ENCODE measurements at places on chromosomes 2 and 18.

GRCh38 chr2:198296665-198297308 lies 492.4 kb downstream of the PLCL1 start:
- DNase-seq: peak; percentile 30

- DNase-seq: no peak
These were observed 206.5 kb upstream of the SH3BP4 start for GRCh38 chr2:234745347-234745746.

GRCh38 chr2:223075301-223076270 lies 23.6 kb downstream of the KCNE4 start:
- DNase-seq: no peak

DNA sequence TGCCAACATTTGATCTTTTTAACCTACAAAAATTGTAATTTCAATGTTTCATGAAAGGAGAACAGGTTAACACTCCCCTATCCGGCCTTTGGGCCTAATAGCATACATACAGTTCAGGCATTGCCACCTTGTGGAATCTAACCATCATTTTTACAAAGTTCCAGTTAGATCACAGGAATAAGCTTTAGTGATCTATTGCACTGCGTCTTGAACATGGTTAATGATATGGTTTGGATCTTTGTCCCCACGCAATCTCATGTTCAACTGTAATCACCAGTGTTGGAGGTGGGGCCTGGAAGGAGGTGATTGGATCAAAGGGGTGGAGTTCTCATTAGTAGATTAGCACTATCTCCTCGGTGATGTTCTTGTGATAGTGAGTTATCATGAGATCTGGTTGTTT lies 58.2 kb upstream of the NEUROD1 start:
- DNase-seq: no peak

- DNase-seq: no peak
These were observed 145.1 kb downstream of the GPD2 start for GRCh38 chr2:156581280-156581679.

- DNase-seq: no peak
These were observed 44.2 kb upstream of the MFF start for GRCh38 chr2:227280895-227281294.

DNA sequence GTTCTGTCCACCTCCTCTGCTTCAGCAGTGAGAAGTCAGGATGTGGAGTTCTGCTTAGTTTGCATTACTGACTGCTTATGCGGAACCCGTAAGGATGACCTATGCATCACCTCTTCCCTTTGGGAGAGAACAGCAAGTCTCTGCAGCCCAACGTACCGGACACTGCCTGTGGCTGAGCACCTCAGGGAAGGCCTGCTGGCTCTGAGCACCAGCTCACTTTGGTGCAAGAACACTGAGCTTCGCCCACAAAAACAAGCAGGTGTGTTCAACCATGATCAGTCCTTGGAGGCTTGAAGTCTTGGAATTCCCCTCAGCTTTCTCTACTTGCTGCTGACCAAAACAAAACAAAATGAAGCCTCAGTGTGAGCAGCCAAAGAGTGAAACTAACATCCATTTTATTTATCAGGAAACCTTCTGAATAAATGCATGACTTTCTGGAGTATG lies 52.7 kb upstream of the NCK2 start:
- DNase-seq: no peak

DNA sequence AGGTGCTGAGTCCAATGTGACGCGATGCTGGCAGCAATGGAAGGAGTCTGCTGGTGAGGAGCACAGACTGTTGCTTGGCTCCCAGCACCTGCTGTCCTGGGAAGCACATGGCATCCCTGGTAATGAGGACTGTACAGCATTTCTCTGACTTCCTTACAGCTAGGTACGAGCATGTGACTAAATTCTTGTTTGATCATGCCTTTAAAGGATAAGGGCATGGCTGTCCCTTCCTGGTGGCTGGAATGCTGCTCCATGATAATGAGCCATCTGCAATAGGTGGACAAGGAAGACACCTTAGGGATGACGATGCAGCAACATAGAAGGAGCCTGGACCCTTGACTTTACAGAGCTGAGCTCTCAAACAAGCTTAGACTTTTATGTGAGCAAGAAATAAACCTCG lies 278.0 kb upstream of the SPRED2 start:
- DNase-seq: no peak

DNA sequence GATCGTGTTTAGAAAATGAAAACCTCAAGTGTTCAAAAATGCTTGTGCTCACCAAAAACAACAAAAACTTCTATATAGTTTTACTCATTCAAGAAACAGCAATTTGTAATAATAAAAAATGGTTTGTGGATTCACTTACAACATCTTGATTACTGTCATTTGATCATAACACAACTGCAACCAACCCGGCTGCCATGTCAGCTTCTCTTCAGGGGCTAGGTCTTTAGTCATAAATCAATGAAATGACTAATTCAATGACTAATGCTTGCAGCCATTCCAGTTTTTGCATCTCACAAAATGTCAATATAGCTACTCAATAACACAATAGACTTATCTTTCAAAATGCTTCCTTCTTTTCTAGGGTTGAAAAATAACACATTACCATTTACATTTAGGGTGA lies 128.0 kb downstream of the OLA1 start:
- DNase-seq: peak; percentile 44

DNA sequence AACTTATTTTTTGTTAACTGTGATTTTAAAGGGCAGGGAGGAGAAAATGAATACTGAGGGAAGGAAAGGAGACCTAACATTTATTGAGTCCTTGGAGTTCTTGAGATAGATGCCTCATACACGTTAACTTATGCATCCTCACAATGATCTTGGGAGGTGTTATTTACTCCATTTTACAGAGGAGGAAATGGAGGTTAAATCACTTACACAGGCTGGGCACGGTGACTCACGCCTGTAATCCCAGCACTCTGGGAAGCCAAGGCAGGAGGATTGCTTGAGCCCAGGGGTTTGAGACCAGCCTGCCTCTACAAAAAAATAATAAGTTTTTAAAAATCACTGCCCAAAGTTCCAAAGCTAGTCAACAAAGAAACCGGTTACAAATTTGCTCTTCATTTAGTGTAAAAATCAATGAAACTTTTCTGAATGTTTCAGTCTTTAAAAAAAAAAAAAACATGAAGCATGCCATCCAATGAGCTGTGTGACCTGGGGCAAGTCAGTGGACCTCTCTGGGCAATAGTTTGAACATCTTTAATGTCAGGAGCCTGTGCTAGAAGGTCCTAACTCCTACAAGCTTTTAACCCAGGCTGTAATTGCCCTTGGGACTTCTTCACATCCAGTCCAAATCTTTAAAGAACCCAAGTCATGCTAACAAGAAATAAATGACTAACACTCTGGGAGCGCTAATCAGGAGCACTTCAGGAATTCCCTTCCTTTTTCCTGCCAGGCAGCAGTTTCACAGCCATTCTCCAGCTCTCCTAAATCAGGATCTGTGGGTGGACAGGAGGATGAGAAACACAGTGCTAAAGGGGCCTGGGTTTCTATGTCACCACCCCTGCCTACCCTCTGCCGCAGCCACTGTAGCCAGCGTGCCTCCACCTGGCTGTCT lies 176.4 kb downstream of the TMEM247 start:
- DNase-seq: no peak

DNA sequence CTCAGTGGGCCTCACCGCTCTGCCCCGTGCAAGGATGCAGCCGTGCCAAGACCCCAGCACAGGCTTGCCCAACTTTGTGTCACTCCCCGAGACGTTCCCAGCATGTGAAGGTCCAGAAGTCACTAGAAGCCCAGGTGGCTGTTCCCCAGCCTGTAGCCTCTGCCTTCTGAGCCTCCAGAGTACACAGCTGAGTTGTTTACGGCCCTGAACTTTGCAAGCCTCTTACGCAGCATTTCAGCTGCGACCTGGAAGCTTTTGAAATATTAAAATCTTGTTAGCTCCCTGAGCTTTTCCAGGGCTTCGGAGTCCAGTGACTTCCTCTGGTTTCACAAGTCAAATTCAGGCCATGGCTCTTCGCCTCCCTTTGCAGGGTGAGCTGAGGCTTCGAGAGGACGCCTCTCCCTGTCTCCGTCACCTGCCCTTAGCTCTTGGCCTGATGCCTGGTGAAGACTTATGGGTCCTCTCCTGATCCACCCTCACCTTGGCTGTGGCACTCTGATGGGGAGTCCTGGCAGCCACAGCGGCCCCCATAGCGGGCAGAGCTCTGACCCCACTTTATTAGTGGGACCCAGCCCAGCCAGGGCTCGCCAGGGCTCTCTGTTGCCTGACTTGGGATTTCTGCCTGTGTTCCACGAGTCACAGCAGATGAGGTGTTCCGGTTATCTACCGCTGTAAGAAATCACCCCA lies 76.5 kb upstream of the HPCAL1 start:
- DNase-seq: no peak

GRCh38 chr2:150383587-150383986 lies 103.9 kb downstream of the RND3 start:
- DNase-seq: no peak

DNA sequence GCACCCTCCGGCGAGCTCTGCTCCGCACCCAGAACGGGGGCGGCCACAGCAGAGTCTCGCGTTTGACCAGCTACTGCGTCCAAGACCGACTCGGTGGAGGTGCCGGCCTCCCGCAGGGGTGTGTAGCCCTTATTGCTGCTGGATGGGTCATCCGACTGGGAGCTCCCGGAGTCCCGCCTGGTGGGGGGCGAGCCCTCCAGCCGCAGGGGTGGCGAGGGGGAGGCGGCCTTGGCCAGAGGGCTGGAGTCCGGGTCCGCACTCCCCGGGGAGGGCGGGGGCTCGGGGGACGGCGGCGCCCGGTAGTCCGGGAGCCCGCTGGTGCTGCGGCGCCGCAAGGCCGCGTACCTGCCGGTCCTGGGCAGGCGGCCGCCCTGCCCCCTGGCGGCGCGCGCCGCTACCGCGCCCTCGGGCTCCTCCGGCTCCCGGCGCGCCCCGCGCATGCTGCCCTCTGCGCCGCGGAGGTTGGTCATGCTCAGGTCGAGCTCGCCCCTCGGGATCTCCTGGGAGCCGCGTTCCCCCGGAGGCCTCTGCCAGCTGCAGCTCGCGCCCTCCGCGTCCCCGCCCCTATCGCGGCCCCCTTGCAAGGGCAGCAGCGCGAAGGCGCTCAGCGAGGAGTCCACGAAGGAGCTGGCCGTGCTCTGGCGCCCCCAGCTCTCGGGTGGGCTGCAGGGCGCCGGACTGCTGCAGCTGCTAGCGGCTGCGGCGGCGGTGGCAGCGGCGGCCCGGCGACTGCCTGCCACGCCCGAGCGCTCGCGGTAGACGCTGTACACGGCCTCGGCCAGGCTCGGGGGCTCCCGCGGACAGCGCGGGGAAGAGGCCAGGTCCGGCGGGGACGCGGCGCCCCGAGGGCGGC lies 4.8 kb downstream of the TMEM200C start:
- no peak for DNase-seq

- no peak for DNase-seq
These were observed at the start of gene IL1RN for GRCh38 chr2:113126845-113127645. TSS of gene IL1RN (plus strand) at chr2:113127598. CDS start at chr2:113127625, 27 bp downstream.

DNA sequence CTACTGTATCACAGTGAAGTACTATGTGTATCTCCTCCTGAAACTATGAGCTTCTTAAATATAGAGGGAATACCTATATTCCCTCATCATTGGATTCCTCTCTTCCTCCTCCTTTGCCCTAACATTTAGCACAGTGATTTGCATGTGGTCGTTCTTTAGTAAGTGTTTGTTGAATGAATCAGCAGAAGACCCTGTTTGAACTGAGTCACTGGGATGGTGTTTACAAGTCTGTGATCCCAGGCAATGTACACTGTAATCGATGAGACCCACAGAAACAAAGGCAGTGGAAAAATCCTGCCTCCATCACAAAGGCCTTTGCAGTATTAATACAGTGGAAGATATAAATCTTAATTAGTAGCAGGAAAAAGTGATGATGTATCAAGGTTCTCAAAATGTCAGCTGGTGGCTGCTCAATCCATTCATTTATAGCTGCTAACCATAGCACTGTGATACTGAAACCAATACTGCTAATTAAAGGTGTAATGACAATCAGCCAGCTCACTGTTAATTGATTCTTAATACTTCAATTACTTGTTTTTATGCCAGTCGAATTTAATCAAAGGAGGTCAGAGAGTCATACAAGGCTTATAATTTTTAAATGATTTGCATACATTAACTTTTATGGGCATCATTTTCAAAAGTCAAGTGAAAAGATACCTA lies 20.8 kb upstream of the MYO3B start:
- no peak for DNase-seq

DNA sequence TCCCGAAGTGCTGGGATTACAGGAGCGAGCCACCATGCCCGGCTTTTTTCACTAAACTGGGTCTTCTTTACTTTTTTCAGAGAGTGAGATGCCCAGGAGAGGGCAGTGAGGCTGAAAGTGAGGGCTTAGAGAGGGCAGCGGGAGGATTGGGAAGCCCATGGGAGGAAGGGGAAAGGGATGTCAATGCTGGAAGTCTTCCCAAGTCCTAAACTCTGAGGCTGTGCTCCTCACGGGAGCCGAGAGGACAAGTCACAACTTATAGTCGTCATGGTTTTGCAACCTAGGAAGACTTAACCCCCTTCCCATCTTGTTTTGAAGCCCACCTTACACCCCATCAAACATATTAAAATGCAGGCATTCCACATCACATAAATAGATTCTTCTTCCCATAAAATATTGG lies 15.1 kb upstream of the MEP1B start:
- DNase-seq: no peak

- DNase-seq: no peak
These were observed 42.7 kb downstream of the CIB4 start for GRCh38 chr2:26598336-26598995.

- no peak for DNase-seq
These were observed 68.7 kb downstream of the CDH2 start for GRCh38 chr18:28108254-28108653.

GRCh38 chr2:235514627-235515363 lies 21.0 kb downstream of the AGAP1 start:
- no peak for DNase-seq

DNA sequence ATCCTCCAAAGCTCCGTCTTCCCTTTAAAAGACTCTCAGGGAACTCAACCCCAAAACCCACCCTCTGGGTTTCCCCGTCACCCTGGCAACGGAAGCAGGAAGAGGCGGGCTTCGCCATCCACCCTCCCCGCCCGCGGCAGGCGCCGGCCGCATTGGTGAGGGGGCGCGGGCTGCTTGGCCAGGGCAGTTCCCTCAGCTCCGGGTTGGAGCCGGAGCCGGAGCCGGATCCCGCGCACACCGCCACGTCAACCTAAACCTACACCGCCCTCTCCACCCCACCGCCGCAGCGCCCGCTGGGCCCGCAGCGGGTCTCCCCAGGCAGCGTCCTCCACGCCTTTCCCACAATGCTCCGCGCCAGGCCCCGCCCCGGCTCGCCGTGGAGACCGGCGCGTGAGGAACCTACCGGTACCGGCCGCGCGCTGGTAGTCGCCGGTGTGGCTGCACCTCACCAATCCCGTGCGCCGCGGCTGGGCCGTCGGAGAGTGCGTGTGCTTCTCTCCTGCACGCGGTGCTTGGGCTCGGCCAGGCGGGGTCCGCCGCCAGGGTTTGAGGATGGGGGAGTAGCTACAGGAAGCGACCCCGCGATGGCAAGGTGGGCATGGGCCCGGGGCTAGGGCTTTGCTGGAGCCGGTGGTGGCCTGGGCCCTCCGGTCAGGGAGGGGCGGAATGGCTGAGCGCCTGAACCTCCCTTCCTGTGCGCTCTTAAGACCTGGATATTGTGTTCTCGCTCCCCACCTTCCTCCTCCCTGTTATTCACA lies at the start of gene DNAJC10:
DNAJC10 (plus strand) TSS at position 366 of the 758 bp plus-strand sequence. CDS start 1,830 bp downstream, outside the sequence.
- DNase-seq: peak; percentile 84

- no peak for DNase-seq
These were observed 1586.8 kb upstream of the ACVR2A start for GRCh38 chr2:146258071-146258470.
